Stimulated activated CD8-positive, alpha-beta memory T cell treated with anti-CD3 and anti-CD28 coated beads, Interleukin-2, amount 100 ng/mL, for 1 hour (primary cell): ENCODE measurements at places on chromosomes 7 and 10.

DNA sequence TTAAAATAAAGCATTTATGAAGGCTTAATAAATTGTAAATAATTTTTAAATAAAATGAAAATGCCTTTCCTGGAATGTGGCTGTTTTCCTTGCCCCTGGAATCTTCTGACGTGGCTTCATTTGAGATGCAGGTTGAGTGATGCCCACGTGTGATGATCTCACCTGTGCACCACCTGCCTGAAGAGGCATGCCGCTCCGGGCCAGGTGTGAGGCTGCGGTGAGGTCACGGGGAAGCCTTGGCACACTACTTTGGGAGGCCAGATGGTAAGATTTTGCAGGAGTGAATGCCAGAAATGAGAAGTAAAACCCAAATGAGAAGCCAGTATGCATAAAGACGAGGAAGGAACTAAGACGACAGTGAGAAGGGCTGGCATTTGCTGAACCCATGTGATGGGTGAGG lies 36.2 kb downstream of the GOT1 start:
- no peak for DNase-seq

DNA sequence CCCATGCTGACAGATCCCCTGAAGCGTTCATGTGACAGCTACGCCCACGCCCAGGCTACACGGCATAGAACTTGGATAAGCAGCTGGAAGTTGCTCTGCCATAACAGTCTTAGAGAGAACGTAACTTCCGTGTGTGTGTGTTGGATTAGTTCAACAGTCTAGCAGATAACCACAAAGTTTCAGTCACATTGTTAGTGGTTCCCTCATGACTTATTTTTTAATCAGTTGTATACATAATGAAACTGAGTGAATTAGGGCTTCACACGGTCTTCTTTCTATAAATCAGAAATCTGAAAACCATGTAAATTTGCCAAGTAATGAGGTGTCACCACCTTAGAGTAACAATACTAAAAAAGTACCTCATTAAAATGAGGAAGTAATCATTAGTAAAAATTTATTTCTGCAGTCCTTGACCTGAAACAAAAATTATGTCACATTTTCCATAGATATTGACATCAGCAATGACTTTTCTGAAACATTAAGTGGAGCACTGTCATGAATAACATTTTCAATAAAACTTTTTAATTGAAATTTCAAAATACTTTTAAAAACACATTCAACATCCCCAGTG lies 21.7 kb upstream of the MACC1 start:
- DNase-seq: no peak

DNA sequence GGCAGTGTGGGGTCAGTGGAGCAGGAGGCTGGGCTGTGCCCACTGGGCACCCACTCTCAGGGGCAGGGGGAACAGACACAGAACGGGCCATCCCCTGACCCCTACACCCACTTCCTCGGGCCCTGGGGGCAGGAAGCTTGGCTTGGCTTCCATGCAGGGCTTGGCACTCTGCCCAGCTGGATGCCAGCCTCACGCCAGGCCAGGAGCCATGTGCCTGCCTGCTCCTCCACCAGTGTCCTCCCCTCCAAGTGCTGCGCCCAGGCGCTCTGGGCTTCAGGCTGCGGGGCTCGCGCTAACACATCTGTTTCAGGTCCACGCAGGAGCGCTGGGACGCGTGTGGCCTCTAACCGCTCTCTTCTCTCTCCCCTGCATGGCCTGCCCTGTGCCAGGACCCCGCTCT lies 12.7 kb downstream of the LDB3 start:
- no peak for DNase-seq

DNA sequence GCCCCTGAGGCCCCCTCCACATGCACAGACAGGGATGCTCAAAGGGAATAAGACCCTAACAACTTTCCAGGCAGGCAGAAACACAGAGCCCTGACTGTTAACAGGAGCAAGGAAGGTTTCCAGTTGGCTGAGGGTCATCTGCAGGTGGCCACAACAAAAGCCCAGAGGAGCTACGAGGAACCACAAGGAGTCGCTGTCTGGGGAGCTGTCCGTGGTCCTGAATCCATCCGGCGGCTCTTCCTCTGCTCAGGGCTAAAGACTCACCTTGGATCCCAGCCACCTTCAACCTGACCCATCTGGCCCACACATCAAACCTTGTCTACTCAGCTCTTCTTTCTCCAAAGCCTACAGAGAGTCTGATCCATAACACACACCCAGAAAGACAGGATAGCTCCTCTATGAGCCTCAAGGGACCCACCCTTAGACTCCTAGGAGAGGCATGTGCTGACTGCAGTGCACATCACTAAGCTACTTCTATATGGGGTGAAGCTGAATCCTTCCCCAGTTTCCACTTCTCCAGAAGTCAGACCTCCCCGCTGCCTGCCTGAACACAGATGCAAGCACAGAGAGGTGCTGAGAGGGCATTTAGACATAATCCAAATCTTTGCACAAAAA lies 104.0 kb downstream of the SLIT1 start:
- DNase-seq: no peak

- no peak for DNase-seq
These were observed 87.0 kb downstream of the PTPN20 start for GRCh38 chr10:46998192-46998591.

DNA sequence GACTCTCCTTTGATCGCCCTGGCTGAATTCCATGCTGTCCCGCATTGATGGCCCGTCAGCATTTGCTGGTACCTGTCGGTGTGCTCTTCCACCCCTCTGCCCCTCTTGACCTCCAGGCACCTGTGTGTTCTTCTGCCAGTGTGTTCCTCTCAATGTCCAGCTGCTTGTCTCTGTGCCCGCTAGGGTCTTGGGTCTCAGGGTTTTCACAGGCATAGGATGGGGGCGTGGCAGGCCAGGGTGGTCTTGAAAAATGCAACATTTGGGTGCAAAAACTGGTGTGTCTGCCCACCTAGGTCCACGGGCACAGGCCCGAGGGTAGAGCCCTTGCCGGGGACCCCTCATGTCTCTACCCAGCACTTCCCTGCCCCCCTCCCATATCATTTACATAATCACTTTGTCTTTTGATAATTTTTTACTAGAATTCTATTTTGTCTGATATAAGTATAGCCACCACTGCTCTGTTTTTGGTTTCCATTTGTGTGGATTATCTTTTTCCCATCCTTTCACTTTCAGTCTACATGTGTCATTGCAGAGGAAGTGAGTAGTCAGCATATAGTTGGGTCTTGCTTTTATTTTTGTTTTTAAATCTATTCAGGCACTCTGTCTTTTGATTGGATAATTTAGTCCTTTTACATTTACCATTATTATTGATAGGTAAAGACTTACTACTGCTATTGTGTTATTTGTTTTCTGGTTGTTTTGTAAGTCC lies 46.6 kb upstream of the ADRA2A start:
- DNase-seq: no peak

- no peak for DNase-seq
These were observed 21.8 kb downstream of the SLIT1 start for GRCh38 chr10:97163781-97164501.

DNA sequence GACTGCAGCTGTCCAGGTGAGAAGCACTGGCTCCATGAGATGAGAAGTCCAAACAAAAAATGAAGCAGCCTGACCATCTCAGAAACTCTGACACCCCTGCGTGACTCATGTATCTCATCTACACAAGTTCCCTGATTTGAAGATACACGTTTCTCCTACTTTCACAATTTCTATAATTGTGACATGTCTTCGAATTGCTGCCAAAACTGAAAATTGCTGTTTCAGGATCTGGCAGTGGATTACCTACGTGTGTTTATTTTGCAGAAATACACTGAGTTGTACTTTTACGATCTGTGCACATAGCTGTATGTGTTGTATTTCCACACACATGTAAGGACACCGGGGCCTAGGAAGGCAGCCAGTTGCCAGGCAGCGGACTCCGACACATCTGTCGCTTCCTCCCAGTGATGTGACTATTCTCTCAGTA lies 53.2 kb downstream of the LARP4B start:
- DNase-seq: no peak

DNA sequence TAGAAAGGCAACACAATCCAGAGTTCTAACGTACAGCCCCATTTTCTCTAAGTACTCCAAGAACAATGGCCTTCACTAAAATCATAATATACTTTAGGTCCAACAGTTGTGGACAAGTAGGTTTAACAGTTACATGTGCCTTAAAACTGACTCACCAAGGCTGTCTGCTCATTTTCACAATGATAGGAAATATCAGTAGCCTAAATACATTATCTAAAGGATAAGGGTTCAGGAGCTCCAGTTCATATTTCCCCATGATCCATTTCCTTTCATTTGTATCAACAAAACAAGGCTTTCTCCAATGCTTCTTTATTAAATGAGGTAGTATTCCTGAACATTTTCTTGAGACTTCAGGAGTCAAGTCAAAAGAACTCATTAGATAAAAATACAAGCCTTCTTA lies 164.0 kb downstream of the SLC25A13 start:
- no peak for DNase-seq

- DNase-seq: no peak
These were observed 54.7 kb upstream of the SYPL1 start for GRCh38 chr7:106166651-106167342.

DNA sequence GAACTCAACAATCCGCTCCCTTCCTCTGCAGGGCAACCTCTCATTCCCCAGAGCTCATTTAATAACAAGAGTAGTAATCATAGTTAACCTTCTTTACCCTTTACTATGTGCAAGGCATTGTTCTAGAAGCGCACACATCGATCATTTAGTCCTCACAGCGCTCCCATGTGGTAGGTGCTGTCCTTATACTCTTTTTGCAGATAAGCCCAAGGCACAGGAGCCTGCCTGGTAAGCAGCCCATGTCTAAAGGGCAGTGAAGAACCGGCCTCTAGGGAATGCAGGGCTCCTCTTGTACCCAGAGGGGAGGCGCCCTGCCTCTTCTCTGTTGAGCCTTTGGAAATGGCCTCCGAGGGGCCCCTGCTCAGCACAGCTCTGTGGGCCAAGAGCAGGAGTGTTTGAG lies 14.3 kb downstream of the CHST3 start:
- DNase-seq: no peak

DNA sequence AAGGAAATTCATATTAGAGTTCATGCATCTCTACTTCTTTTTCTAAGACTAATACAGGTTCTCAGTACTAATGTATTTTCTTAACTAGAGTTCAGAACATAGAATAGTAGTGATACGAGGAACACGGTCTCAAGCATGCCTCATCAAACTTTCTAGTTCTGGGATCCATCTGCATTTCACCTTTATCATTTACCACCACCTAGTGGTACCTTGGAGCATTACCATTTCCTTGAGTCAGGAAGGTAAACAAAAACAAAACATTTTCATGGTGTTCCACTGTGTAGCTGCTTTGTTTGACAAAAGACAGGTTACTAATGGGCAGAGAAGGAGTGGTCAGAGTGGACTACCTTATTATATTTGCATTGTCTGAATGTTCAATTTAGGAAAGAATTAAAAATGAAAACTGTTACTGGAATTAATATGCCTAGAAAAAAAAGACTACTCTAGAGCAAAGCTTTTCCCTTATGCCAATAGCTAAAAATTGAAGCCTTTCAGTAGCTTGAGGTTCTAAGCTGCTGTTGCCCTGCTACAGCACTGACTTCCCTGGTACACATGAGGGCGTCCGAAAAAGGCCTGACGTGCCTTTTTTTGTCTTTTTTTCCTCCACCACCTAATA lies 44.5 kb downstream of the STARD3NL start:
- DNase-seq: no peak

DNA sequence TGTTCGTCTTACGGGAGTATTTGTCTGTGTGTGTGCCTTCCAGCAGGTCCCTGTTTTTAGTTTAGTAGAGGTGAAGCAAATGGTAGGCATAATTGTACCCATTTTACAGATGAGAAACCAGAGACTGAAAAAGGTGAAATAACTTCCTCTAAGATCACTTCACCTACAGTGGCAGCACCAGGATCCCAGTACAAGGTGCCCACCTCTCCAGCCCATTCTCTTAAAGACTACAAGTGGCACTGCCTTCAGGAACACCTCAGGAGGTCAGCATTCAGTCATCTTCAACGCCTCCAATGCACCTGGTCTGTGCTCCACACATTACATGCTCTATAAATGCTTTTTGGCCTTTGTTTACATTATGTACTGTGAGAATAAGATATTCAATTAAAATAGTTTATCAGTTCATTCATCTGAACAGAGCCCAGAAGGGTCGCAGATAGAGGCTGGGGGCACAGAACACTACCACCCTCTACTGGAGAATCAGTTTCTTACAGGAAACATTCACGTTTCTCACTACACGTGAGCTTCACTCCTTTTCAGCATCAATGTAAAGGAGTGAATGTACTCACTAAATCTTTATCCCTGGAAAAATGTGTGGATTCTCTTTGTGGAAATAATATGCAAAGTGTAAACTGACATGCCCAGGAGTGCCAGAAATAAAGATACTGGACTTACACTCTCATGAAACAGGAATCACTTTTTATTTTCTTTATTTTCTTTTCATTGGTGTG lies 45.5 kb upstream of the ABLIM1 start:
- no peak for DNase-seq

GRCh38 chr10:102504179-102504975 lies 605 bp downstream of the SUFU start:
- DNase-seq: no peak

- DNase-seq: no peak
These were observed 449 bp downstream of the NUDT5 start for GRCh38 chr10:12195281-12195602.

DNA sequence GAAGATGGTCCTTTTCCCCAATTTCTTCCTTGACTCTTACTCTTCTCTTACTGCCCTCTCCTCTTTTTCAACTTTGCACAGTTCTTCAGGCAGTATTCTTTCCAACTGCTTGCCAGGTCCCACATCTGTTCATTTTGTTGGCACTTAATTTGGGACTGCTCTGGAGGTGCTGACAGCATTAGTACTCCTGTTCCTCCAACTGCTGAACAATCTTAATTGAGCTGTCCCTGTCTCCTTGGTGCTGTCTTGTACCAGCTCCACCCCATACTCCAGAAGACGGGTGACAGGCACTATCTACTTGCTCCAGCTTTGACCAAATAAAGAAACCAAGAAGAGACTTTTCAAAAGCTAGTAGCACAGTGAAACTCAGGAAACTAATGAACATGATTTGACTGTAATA lies 160.0 kb downstream of the PDE1C start:
- no peak for DNase-seq

- no peak for DNase-seq
These were observed 60.4 kb downstream of the DNAJB6 start for GRCh38 chr7:157397036-157397720.
